ENCODE measurements at places on chromosomes 1 and 21.

- no peak for DNase-seq
Measured at GRCh38 chr1:212612041-212612961, 3.7 kb downstream of the ATF3 start.

DNA sequence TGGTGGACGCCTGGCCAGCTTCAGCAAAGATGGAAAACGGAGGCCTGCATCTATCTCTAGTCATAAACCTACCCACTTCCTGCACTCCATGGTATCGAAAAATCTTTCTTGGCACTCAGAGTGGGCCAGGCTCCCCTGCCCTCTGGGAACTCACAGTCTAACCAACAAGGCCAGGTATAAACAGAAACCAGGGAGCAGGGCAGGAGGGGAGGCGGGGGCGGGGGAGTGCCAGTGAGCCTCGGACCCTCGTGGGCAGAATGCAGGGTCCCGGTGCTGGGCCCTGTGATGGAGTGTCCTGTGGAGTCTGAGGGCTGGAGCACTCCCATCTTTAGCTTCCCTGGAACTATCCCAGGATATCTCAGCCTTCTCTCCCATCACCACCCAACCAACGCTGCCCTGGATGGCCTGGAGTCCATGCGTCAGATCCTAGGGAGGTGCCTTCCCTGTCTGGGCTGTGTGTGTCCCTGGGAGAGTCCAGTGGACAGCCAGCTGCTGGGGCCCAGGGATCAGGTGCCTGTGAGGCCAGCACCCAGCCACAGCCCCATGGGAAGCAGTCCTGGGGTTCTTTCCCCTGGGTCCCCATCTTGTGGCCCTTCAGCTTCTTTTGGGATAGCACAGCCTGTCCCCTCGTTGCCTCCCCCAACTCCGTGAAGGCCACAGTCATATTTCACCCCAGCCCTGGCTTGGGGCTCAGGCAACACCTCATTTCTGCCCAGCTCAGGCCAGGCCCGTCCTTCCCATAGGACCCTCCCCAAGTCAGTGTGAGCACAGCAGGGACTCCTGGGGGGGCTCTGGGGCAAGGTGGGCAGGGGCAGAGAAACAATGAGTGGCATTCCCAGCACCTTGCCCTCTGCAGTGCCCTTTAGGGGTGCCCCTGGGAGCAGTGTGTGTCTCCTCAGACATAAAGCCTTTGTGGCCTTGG, 1.1 kb upstream of the EPS8L3 start:
- no peak for DNase-seq

GRCh38 chr1:40750451-40750908, 33.1 kb upstream of the KCNQ4 start:
- DNase-seq: no peak

DNA sequence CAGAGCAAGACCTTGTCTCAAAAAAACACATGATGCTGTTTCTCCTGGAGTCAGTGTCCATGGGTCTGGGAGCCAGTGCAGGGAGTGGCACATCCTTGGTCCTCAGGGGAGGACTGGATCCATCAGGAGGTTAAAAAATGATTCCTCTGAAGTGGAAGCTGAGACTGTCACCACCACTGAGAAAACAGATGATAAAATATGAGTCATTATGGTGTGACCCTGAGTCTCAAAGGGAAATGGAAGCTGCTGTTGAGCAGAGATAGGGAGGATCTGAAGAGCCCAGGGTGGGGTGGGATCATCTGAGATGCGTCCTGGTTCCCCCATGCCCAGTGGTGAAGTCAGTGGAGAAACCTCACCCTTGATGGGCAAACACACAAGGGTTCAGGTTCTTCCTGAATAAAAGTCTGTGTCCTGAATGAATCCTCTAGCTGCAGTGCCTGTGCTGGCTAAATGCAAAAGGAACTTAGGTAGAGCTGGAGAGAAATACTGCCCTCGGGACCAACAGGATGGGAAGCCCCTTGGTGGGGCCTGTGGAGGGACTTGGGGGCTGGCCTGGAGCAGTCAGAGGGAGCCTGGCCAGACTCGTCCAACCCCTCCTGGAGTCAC, 61.6 kb upstream of the TENT5B start:
- DNase-seq: no peak
